Skin of body (tissue), 3 donors: ENCODE measurements at places on chromosomes 5 and 9.
A peak's percentile ranks its signal among the peaks of the same experiment; 100 is the strongest.

GRCh38 chr5:112878760-112879159 lies 17.7 kb downstream of the SRP19 start:
- no peak for DNase-seq

DNA sequence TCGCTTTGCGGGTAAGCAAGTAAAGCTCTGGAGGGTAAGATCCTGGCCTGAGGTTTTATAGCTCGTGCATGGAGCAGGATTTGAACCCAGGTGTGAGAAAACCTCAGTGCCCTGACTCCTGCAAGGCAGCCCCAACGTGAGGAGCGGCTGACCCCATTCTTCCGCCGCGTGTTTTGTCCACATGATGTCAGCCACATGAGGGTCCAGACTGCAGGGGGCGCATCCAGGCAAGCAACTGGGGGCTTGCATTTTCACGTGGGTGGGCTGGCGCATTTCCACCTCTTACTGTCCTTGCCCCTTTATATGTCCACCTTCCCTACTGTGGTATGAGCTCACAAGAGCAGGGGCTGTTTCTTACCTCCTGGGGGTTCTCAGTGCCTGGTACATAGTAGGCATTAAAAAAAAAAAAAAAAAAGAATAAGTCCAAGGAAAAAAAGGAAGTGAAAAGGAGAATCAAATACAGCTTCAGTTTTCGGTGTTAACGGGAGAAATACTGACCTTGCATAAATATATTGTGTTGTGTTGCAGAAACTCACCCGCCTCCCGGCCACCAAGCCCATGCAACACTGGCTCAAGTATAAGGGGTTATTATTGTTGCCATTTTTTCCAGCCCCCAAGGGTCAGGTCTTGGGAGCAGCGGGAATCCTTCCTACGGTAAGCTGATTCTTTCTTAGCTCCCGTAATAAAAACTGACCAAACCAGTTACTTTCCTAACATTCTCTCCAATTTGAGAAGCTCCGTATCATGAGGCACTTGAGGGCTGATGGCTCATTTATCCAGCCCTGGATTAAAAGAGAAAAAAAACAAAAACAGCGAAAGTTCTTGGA lies 15.0 kb downstream of the TLX3 start:
- no peak for DNase-seq

DNA sequence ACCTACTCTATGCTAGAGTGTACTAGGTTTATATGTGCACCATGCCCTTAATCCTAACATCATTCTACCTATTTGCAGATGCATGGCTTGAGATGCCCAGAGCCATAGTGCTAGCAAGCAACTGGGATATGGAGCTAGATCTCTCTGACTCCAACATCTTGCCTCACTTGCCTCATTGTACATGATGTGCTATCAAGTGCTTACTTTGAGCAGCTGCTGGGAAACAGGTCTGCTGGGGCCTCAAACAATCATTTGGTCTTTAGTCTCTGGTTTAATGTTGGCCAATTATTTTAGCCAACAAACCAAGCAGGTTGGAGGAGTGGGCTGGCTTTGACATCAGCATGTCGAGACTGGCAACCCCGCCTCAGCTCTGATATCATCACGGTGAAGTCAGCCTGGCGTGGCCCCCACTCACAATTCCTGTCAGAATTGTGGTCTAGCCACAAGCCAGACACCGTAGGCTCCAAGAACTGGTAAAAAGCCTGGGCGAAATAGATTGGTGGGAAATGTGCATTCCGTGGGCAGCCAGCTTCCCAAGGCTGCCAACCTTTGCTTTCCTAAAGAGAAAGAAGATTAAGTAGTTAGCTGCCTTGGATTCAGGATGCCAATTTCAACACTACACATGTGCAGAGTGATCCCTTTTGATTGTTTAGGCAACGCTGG lies 21.1 kb upstream of the GAS1 start:
- DNase-seq = no peak

- no peak for DNase-seq
Observed at GRCh38 chr5:169089343-169089742, 211.6 kb downstream of the SLIT3 start.

- DNase-seq = peak; percentile 60
Observed at GRCh38 chr5:40834391-40834848, 602 bp downstream of the RPL37 start.

- no peak for DNase-seq
Observed at GRCh38 chr5:170761048-170761707, 22.3 kb upstream of the GABRP start.
